ENCODE measurements at places on chromosomes 7 and 10.

- no peak for DNase-seq
Measured at GRCh38 chr10:98063740-98064027, 33.3 kb upstream of the CRTAC1 start.

DNA sequence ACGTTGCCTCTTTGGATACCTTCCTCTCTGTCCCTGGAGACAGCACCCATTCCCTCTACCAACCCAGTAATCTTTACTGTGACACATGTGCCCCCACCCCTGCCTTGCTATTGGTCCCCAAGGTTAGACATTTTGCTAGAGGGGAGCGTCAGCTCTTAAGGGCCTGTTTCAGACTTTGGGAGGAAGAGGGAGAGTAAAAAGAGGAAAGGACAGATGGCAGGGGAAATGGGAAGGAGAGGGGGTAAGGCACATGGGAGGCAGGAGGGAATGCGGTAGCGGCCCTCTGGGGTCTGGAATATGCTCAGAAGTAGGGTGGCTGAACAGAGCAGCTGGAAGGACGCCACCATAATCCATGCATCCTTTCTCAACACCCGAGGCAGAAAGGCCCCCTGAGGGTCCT is 12.2 kb downstream of the BLNK start:
- DNase-seq = no peak

- DNase-seq = peak; percentile 77
Measured at GRCh38 chr7:108146070-108146842, 16.1 kb upstream of the LAMB4 start.

- no peak for DNase-seq
Measured at GRCh38 chr10:43233601-43234430, 33.0 kb downstream of the RASGEF1A start.

DNA sequence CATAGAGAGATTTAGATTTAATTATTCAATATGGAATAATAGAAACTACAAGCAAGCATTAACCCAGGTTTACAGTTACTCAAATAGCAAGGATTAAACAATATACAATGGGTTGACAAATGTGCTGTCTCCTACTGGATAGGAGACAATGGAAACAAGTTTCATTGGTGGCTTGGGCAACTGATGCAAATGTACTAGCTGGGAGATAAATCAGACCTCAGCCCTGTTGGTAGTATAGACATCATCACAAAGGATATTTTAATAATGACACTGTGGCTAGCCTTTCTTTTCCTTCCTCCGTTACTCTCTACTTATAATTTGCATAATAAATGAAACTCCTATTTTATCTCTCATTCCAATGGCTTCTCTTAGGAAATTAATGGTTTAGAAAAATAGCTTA is 96.5 kb upstream of the DKK1 start:
- no peak for DNase-seq

DNA sequence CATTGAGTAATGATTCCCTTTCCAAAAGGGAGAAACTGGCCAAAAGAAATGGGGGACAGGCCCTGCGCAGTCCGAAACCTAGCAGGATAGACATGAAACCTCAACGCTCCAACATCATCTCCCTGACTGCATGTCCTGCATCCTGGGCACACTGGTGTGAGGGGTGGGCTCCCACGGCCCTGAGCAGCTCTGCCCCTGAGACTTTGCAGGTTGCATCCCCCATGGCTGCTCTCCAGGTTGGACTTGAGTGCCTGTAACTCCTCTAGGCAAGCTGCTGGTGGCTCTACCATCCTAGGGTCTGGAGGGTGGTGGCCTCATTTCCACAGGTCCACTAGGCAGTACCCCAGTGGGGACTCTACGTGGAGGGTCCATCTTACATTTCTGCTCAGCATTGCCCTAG is 16.3 kb upstream of the CRYGN start:
- no peak for DNase-seq

DNA sequence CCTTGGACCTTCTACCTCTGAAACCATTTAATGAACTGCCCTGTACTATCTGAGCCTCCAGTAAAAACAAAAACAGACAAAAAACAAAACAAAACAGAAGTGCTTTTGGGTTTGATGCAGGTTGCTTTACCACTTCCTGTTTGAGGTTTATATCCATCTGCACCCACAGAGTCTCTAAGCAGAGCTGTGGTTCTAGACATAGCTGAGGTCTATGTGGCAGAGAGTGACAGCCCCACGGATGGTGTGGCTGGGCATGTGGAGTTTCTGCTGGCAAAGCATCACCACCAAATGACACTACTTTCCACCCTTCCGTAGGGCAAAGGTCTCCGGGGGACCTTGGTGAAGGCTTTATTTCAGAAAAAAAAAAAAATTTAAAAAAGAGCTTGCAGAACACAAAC is 754.2 kb downstream of the GRID1 start:
- DNase-seq = no peak

DNA sequence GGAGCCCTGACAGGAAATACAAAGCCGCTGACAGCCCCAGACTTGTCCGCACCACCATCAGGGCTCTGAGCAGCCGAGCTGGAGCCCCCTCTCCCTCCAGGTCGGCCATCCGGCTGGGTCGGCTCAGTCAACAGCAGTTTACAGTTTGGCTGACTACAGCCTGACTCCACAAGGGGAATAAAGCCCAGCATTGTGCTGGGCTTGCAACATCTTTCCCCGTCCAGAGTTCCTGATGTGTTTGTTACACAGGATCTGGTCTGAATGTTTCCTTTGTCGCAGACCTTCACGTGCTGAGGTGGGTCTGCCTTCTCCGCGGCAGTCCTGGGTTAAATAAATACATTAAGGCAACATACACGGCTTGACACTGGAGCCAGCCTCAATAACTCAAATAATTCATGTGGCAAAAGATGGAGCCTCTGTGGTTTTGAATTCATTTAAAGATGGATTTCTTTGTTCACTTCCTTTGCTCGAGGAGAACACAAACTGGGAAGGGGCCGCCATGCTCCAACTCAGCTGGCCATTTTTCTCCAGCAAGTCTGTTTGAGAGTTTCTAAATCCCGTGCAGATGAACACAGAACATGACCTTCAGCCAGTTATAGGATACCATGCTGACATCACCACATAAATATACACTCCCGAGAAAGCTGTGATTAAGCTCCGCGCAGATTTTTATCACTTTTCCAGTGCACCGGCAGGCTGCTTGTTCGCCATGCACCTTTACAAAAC is 192.1 kb downstream of the WDR11 start:
- no peak for DNase-seq

All from fibroblast of skin of left biceps (primary cell).